Activated T-cell treated with anti-CD3 and anti-CD28 coated beads for 1 hour (primary cell): ENCODE measurements at places on chromosomes 1 and 21.

- DNase-seq, result no peak
These were observed 153.2 kb downstream of the FASLG start for GRCh38 chr1:172812118-172812517.

GRCh38 chr1:41098730-41099460 is 77.4 kb upstream of the SLFNL1 start:
- no peak for DNase-seq

GRCh38 chr1:168987923-168988322 is 118.6 kb upstream of the ATP1B1 start:
- no peak for DNase-seq

DNA sequence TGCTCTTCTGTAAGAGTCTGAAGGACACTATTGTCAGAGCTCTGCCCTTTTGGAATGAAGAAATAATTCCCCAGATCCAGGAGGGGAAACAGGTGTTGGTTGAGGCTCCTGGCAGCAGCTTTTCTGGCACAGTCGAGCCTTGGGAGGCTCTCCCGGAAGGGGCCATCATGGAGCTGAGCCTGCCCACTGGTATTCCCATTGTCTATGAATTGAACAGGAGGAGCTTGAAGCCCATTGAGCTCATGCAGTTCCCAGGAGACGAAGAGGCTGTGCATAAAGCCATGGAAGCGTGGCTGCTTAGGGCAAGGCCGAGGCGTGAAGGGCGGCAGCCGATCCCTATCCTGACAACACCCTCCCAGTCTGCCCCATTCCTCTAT is 26.6 kb downstream of the UBE4B start:
- DNase-seq, result no peak

DNA sequence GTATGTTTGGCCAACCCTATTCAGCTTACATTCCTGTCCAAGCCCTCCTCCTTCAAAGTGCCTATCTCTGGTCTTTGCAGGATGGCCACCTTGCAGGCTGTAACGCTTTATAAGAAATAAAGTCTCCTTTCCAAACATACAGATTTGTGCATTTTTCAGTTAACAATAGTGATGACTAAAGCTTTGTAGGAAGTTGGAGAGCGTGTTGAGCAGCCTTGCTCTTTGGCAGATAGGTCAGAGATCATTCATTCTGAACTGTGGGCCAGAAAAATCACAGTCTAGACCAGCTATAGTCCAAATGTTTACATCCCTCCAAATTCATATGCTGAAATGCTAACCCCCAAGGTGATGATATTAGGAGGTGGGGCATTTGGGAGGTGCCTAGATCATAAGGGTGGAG is 34.0 kb upstream of the FAM89A start:
- no peak for DNase-seq

DNA sequence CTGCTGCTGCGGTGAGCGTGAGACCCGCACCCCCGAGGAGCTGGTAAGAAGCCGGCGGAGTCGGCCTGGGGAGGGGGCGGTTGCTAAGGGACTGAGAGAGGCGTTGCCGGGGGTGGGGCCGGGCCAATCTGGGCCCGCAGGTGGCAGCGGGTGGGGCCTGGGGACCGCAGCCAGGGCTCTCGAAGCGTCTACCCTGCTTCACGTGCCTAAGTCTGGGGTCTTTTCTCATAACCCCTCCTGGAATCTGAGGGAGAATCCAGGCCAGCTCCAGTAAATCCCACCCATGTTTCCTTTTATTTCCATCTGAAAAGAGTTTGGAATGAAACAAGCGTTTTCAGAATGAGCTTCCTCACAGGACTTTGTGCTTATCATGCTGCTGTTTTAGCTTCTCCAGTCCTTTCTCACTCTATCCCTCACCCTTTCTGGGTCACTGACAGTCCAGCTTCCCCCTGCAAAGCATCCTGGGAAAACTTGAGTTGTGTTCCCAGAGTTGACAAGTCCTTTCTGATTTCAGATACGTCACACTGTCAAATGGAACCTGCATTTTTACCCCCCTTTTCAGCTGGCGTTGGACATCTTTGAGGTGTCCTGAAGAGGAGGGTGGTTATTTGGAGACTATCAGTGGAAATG is 431 bp downstream of the CLCN6 start:
- DNase-seq, result no peak

GRCh38 chr1:224116131-224116530 is 2.2 kb downstream of the FBXO28 start:
- no peak for DNase-seq

DNA sequence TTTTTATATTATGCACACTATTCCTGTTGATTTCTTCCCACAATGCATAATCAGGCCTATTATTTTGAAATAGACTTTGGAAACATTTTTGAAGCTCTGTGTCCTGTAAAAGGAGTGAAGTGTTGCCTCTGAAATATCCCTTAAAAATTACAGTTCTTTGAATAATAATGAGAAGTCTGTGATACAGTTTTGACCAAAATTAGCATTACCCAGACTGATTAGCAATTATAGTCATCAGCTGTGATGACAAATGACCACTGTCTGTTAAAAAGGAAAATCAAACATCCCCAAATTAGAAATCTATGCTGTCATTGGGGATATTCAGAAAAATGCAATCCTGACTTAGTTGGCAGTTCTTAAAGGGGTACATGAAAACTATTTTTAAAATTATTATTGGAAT is 63.7 kb downstream of the PTGS2 start:
- DNase-seq, result no peak

DNA sequence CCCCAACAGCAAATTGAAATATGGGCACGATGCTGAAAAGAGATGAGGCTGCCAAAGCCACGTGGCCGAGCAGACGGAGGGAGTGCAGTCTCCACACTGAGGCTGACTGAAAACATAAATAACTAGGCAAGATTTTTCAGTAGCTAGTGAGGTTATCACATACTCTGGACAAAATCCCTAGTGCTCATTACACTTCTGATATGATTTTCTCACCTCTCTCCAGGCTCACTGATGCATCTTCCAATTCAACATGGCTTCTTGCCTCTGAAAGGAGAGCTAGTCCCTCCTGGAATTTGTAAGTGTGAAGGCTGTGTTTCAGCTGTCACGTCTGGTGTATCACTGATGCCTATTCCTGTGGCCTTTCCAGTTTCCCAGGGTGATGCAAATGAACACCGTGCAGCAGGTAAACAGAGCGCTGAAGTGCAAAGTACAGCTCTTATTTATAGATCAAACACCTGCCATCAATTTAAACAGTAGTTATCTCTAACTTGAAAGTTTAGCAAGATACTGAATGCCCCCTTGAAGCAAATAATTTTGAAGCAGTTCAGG is 656.1 kb downstream of the KIF26B start:
- DNase-seq, result no peak

GRCh38 chr1:23116921-23117699 is 51.5 kb downstream of the LUZP1 start:
- no peak for DNase-seq

- no peak for DNase-seq
These were observed 118.2 kb upstream of the SLC44A3 start for GRCh38 chr1:94701796-94702441.

DNA sequence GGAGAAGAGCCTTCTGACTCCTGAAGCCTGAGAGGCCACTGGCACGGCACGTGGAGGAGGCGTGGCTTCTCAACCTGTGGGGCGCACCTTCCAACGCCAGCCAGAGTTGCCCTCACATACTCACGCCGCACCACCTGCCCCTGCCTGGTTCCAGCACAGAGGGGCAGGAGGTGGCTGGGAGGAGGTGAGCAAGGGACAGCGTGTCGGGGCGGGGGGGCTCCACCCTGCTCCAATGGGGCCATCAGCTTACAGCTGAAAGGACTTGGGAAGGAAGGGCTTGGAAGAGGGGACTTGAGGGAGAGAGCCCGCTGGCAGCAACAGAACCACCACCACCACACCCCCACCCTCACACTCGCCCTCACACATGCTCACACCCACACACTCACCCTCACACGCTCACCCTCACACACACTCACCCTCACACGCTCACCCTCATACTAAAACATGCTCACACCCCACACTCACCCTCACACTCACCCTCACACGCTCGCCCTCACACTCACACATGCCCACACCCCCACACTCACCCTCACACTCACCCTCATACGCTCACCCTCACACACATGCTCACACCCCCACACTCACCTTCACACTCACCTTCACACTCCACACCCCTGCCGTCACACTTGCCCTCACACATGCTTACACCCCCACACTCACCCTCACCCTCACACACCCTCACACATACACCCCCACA is 41.6 kb upstream of the EDN2 start:
- no peak for DNase-seq

GRCh38 chr1:190615818-190616217 is 138.2 kb upstream of the BRINP3 start:
- DNase-seq, result no peak
